Epithelial cell of umbilical artery (primary cell): ENCODE measurements at places on chromosomes 3 and 15. TPM values are rescaled to one million over a fixed set of nuclear protein-coding genes. Genes with fewer than 3 reads are reported as not detected.

FRG2C gene
- total RNA-seq: not detected in 2 replicates

CTXN2 gene
- total RNA-seq: not detected in 2 replicates

CLDN18 gene
- total RNA-seq: not detected in 2 replicates

IQSEC1 gene
- 6.2 and 8.5 TPM in 2 replicates for total RNA-seq

IL17RD gene
- 0.32 and 0.46 TPM in 2 replicates for total RNA-seq

APOD gene
- total RNA-seq: 0.61 and 1.3 TPM in 2 replicates

ADAMTSL3 gene
- not detected in 2 replicates for total RNA-seq

ANKRD34C gene
- total RNA-seq: not detected in 2 replicates

GTF2A2 gene
- total RNA-seq: 28.9 and 43.2 TPM in 2 replicates

FETUB gene
- not detected in 2 replicates for total RNA-seq

GRM7 gene
- 0.30 TPM in 1 of 2 replicates, not detected in the other for total RNA-seq
